ENCODE measurements at places on chromosomes 4 and X.

DNA sequence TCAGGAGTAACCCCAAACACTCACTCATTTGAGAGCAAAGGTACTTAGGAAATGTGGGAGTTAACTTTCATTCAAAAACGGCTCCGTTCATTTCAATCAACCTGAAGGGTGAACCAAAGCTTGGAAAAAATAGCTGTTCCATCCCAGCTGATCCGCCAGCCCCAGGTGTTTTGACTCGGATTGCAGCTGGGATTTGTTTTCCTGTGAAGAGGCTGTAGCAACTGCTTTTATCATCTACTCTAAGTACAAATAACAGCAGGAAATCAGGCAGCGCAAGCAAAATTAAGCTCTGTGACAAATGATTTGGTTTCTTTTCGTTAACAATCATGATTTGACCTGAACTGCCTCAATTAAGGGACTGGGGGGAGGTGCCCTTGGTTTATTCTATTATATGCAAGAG is 154.7 kb downstream of the BEND2 start:
- DNase-seq, result no peak

- DNase-seq, result no peak
These were observed 48.3 kb upstream of the CBR4 start for GRCh38 chr4:169058312-169058711.

DNA sequence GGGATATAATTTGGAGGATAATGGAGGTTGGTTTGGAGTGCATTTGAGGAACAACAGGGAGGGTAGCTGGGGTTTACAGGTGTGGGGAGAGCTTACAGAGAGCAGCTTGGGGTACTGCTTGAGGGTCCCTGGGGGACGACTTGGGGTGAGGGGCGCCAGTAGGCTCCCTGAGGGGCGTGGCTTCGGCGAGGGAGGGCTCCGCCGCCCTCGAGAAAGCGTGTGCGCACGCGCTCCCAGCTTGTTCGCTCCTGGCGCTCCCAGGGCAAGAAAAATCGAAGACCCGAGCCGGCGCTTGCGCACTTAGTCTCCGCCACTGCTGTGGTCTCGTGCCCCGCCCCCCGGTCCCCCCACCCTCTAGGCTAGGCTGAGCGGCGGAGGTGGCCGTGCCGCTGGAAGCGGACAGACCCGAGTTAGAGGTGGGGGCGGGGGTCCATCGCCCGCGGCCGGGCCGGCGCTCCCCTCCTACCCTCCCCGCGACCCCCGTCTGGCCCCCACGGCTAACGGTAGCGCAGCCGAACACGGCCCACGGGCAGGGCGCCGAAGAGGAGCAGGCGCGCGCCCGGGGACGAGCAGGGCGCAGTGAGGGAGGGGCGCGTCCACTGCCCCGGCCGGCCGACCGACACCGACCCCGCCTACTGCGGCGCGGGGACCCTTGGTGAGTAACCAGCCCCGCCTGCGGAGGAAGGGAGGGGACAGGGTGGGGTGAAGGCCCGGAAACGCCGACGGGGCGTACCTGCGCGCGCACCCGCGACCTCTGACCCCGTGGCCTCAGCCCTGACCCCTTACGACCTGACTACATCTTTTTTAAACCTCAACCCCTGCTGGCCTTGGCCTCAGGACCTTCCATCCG is 5.4 kb upstream of the CCDC120 start:
- DNase-seq, result peak; percentile 48

GRCh38 chrX:68411729-68412128 is 21.6 kb downstream of the OPHN1 start:
- DNase-seq, result no peak

GRCh38 chrX:24577091-24577490 is 70.1 kb downstream of the PCYT1B start:
- DNase-seq, result no peak

DNA sequence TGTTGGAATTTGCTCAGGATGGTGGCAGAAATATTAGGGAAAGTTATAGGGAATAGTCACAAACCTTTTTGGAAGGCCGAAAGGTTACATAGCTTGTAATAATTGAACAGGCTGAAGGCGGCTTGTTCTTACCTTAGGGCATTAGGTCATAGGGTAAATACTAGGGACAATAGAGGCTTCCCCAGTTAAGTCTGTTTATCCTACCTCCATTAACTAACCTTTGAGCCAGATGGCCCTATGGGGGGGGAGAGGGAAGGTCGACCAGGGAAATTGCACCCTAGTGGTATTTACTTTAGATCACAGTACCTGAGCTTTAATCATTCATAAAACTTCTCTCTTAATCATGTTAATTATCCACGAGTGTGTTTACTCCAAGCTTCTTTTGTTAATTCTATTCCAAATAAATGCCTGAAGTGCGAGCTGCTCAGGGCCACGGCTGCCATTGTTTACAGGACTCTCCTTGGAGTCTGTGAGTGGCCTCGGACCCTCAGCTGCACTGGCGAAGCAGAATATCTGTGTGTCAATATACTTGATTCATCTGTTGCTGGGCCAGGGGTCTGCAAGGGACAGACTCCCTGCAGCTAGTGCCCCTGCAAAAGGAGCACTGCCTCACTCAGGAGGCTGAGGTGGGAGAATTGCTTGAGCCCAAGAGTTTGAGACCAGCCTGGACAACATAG is 22.9 kb downstream of the PAGE2 start:
- no peak for DNase-seq

DNA sequence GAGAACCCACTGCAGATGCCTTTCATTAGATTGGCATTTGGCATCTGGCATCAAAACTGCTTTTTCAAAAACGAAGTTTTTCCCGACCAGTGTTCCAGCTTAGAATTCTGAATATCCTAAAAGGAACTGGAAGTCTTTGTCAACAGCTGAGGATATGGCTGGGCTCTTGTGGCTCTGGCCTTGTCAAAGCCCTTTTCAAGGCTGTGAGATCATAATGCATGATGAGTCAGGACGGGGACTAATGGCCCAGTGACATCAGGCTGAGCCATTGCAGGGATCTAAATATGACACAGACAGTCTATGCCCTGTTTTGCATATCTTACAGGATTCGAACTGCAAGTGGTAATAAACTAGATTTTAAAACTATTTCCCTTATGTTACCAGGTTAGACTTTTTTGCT is 306.4 kb downstream of the PTTG2 start:
- DNase-seq, result no peak

- DNase-seq, result no peak
These were observed 31.3 kb upstream of the SORCS2 start for GRCh38 chr4:7160951-7161440.

DNA sequence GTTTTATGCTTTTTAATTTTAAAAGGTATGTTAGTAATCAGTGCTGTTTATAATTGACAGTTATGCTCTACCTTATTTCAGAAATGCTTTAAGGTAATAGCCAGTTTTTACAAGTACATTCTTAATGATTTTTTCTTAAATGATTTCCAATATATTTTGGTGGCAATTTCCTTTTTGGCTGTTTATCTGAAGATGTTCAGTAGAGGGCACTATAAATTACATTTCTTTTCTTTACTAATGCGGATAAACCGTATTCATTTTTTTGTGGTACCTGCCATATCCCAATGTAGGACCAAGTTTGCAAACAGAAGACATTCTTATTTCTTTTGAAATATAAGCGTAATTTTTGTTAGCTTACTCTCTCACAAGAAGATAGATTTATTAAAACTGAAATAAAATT is 65.4 kb downstream of the CCKAR start:
- no peak for DNase-seq

- DNase-seq, result peak; percentile 68
These were observed 15.5 kb downstream of the P2RY8 start for GRCh38 chrX:1521459-1521956.

- DNase-seq, result no peak
These were observed 438.3 kb downstream of the CENPC start for GRCh38 chr4:67106861-67107460.

- DNase-seq, result no peak
These were observed 40.7 kb downstream of the KLF3 start for GRCh38 chr4:38704622-38705154.

GRCh38 chr4:128552586-128552907 is 257.0 kb upstream of the JADE1 start:
- no peak for DNase-seq

GRCh38 chr4:80365928-80366327 is 30.4 kb downstream of the CFAP299 start:
- DNase-seq, result peak; percentile 72

- DNase-seq, result no peak
These were observed 70.1 kb downstream of the CHM start for GRCh38 chrX:85977218-85977617.

GRCh38 chr4:123386609-123387008 is 10.0 kb upstream of the SPRY1 start:
- DNase-seq, result no peak

GRCh38 chr4:38330936-38331335 is 333.1 kb upstream of the KLF3 start:
- no peak for DNase-seq

DNA sequence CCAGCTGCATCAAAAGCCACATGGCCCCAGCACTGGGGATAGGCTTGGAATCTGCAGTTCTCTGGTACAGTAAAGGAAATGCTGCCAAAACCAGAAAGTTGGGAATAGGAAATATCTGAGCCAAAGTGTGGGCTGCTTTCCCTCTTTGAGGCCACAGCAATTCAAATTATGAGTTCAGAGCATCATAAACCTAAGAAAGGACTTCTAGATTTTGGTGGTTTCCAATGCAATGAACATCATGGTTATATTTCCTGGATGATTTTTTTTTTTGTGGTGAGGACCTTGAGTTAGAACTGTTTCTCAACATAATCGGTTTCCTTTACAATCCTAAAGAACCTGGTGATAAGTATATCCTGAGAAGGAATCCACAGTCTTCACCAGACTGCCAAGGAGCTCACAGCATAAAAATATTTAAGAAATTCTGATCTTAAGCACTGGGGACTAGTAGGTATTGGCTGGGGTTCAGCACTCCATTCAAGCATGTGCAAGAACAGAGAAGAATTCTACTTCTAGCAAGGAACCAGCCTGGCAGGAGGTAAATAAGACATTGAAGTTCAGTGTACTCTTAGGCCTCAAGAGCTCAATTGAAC is 29.8 kb upstream of the ARHGAP24 start:
- DNase-seq, result no peak

- DNase-seq, result no peak
These were observed 126.2 kb downstream of the MAPK10 start for GRCh38 chr4:86233681-86234080.

GRCh38 chrX:84118315-84118714 is 69.7 kb downstream of the RPS6KA6 start:
- no peak for DNase-seq

DNA sequence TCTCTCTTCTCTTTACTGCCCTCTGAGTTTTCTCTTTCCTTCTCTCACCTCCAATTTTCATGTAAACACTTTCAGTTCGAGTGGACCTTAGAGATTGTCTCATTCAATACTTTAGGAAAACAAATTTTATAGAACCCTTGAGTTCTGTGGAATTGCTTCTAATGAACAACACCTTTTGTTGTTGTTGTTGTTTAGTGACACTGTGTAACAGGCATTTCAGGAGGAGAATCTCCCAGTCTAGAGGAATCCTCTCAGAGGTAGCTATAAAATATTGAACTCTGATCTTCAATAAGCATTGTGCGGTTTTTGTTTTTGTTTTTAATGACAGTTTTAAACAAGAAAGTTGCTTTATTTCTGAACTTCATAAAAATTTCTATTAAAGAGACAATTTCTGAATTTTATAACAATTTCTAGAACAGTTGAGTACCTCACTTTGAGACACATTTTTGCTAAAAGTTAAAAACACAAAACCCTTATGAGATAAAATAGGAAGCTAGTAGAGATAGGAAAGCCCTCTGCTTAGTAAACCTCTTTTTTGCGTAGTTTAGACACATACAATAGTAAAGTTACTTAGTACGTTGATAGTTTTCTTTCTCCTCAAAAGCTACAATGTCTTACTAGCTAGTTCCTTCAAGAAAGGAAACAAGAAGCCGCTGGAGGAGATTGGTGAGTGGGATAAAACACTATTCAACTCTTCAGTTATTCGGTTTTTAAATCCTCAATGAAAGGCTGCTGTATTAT is 38.8 kb downstream of the CLCN3 start:
- DNase-seq, result no peak

DNA sequence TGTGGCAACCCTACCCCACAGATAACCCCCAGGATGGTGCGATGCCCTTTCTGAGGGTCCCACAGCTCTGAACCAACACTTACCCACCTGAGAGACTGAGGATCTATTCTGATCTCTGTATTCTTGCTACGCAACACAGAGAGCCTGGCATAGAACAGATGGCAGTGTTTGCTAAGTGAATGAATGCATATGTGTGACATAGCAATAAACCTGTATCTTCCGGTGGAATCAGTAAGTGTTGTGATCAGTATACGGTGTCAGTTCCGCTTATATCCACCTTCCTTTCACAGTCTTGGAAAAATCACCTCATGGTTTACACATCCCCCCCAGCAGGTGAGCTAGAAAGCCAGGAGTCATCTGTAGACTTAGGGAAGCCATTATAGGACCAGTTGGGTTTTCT is 5.9 kb upstream of the HSD17B10 start:
- no peak for DNase-seq

- DNase-seq, result no peak
These were observed 61.6 kb upstream of the CD99 start for GRCh38 chrX:2629316-2630007.

GRCh38 chrX:129091097-129091496 is 432.2 kb downstream of the SMARCA1 start:
- DNase-seq, result no peak

DNA sequence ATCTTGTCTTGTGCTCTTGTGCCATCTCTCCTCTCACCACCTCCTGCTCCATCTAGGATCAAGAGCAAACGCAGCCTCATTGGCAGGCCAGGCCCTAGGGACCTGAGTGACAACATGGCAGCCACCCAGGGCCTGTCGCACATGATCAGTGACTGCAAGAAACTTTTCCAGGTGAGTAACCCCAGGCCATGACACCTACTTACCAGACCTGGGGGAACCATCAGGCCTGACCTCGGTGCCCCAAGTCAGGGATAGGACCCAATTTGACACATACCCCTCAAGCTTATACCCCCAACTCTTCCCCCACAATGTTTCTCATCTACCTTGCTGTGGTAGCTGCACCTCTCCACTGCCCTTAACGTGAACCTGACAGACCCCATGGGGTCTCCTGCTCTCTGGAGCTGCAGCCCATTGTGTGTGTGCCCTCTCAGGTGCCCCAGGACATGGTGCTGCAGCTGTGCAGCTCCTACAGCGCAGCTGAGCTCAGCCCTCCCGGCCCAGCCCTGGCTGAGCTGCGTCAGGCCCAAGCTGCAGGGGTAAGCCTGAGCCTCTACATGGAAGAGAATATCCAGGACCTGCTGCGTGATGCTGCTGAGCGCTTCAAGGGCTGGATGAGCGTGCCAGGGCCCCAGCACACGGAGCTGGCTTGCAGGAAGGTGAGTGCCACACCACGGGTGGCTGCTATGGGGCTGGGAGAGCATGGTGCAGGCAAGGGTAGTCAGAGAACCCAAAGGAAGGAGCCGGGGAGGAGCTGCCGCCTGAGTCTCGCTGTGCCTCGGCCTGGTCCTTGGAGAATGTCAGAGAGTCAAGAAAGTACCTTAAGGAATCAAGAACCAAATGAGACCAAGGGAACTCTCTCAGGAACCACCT is 74.8 kb downstream of the STARD8 start:
- no peak for DNase-seq

DNA sequence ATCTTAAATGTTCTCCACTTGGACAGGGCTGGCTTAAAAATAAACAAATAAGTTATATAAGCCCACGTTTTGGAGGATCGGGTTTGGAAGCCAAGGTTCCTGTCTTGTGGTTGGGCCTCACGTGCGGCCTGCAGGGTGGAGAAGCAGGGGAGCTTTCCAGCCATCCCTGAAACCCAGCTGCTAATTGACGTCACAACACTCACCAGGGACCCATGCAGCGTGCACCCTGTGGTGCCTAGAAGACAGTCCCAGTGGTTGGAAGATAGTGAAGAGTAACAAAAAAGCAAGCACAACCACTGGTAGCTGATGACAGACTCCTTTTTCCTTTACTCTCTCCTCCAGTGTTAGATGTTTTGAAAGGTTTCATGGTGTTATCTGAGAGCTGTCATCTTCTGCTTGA is 142.0 kb upstream of the RBPJ start:
- DNase-seq, result no peak

All from Kasumi-1 (cell line).